ENCODE measurements at places on chromosomes 7 and 10.

DNA sequence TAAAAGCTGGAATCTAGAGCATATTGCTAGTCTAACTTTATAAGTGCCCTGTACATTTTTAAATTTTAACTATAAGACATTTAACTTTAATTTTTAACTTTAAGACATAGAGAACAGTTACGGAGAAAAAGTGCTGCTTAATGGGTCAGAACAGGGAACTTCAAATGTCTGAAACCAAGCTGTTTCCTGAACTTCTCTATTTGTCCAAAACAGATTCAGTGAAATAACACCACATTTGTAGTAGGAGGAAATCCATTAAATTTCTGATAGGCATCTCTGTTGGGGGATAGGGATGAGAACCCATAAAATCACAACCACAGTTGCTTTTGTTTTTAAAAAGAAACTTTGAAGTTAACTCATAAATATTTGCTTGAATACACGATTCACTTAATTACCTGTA, 170.8 kb upstream of the ANK3 start:
- no peak for DNase-seq

DNA sequence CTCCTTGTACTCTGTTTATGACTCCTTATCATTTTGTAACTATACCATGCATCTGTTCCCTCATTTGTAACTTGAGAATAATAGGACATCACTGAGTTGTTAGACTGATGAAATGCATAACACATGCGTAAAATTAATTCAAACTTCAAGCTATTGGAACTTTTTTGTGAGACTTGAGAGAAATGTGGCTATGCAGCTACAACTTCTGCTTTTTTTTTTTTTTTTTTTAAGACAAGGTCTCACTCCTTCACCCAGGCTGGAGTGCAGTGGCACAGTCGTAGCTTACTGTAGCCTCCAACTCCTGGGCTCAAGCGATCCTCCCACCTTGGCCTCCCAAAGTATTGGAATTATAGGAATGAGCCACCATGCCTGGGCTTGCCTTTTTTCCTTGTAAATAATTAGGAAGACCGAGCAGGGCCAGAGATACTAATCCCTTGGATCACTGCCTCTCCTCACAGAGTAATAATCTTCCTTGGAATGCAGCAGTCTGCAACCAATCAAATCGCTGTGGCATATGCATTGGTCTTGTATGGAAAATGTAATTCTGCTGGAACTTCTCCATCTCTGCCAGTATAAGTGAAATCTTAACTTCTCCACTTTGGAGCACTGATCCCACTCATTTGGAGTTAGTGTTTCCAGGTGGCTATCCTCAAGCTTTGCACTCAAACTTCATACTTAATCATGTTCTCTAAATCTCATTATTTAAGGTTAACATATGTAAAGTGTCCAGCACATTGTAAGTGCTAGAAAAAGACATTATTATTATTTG, 2.0 kb upstream of the PANK1 start:
- DNase-seq: no peak

GRCh38 chr7:156490021-156490800, 150.4 kb upstream of the RNF32 start:
- DNase-seq: no peak

- DNase-seq: no peak
Observed at GRCh38 chr7:12107841-12108254, 103.2 kb upstream of the TMEM106B start.

- no peak for DNase-seq
Observed at GRCh38 chr7:22307816-22308215, 49.1 kb downstream of the RAPGEF5 start.
